ENCODE measurements at places on chromosomes 3 and 15.

DNA sequence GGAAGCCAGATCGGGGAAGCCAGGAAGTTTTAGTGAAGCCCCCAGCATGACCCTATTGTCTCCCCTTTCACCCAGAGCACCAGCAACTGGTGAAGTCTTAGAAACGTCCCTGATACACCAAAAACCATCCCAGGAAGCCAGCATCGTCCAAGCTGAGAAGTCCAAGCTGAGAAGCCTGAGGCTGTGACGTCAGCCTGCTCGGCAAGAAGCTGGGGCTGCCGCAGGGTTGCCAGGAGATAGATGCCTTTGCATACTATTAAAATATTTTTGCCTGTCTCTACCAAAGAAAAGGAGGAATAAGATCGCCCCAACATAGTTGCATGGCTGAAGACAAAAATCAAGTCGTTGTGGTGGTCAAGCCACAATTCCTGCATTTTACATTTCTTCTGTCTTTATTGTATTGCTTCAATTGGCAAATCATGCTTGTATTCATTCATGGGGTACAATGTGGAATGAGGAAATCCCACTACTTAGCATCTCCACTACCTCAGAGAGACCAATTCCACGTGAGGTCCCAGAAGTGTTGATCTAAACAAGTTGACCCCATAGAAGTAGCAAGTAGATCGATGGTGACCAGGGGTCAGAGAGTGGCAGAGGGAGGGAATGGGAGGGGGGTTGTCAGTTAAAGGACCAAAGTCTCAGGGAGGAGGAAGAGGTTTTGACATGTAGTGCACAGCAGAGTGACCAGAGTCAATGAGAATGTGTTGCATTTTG, 19.6 kb upstream of the EMC3 start:
- DNase-seq, result no peak

GRCh38 chr3:127549826-127550467, 40.6 kb downstream of the TPRA1 start:
- no peak for DNase-seq

DNA sequence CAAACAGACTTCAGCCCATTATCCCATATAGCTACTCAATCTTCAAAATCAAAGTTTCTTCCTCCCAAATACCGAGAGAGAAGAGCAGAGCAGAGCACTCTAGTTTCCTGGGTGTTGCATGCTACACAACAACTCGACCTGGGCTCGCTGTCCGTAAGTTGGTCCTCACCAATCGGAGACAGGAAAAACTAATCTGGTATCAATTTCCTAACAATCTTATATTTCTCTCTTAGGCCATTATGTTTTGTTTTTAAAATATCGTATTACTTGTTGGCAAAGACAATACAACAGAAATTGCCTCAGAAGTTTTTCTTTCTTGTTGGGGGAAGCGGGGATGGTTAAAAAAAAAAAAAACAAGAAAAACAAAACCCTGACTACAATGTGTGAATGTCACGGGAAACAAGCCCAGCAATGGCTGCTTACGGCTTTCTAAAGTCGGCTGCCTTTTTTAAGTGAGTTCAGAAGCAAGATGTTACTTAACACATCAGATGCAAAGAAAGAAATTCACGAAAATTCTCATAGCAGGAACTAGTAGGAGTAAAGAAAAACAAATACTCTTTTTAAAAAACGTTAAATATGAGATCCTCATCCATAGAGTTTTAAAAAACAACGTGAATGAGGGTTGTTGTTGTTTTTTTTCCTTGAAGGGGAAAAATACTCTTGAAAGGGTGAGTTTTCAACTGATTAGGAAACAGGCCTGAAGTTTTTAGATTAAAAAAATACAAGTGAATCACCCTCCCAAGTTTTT, 1.9 kb downstream of the VGLL4 start:
- DNase-seq, result no peak

DNA sequence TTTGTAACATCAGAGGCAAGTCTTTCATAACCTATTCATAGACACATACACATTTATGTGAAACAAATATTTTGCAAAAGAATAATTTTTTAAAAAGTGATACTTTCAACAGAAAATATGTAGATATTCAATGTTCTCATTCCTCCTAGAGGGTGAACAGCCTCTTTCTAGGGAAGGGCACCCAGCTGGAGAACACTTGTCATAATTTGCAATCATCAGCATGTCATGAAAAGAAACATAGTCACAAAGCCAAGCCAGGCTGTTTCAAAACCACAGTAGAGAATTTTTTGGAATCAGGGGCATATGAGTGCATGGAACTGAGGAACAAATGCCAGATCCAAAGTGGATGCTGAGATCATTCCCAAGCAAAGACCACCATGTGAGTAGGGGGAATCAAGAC, 406.9 kb upstream of the ADAMTS9 start:
- no peak for DNase-seq

GRCh38 chr3:14691719-14692118, 16.8 kb downstream of the C3orf20 start:
- no peak for DNase-seq

- no peak for DNase-seq
Measured at GRCh38 chr3:49745986-49746385, 22.2 kb upstream of the GMPPB start.

DNA sequence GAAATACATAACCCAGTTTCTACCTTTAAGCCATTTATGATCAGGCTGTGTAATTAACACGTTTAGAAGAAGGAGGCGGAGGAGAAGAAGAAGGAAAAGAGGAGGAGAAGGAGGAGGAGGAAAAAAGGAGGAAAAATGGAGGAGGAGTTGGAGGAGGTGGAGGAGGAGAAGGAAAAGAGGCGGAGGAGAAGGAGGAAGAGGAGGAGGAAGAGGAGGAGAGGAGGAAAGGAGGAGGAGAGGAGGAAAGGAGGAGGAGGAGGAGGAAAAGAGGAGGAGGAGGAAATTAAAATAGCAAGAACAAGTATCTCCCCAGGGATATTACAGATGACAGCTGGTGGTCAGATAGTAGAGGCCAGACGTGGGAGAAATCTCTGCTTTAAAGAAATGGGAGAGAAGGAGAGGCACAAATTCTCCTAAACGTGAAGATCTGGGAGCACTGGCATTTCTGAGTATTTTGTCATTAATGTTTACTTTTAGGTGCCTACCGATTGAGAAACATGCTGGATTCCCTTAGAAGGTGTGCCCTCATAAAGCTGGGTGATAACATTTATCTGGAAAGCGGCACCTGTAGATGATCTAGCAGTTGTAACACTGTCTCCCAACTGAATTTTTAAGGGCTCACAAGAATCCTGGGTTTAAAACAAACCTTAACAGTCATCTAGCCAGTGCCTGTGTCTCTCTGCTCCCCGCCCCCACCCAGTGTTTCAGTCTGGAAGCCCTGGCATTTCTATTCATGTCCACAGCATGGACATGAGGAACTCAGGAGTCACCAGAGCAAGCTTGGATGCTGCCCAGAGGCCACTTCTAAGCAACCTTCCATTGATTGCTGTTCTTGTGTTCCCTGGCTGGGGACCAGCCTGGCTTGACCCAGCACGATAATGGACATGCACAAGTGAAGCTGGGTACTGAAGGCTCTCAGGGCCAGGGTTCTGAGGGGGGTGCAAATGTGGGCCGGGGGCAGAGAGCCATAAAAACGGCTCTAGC, 75.2 kb downstream of the CHRNA7 start:
- no peak for DNase-seq

GRCh38 chr3:150367757-150368156, 40.3 kb upstream of the TSC22D2 start:
- DNase-seq, result no peak

GRCh38 chr3:27025718-27026117, 343.5 kb downstream of the NEK10 start:
- DNase-seq, result peak; percentile 47

DNA sequence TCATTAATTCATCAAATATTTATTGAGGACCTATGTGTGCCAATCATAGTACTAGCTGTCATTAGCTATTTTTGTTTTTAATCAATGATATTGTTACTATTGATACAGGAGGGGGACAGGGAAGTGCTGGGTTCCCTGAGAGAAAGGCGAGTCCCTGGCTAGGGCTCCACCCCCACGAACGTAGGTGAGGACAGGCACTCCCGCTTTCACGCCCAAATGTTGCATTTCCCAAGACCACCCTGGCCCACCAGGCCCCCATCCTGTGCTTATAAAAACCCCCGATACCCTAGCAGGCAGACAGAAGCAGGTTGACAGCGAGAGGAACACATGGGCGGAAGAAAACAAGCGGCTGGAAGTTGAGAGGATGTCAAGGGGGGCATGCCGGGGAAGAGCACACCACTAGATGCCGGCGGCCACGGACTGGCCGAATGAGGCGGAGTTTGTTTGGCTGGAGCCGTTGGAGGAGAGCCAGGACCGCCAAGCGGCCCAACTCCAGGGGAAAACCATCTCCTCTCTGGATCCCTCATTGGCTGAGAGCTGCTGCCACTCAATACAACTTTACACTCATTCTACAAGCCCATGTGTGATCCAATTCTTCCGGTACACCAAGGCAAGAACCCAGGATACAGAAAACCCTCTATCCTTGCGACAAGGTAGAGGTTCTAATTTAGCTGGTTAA, 798.7 kb upstream of the SEMA6D start:
- no peak for DNase-seq

GRCh38 chr3:187747506-187747905, 2.2 kb upstream of the BCL6 start:
- no peak for DNase-seq

- DNase-seq, result no peak
Measured at GRCh38 chr3:173301647-173302046, 95.9 kb upstream of the NLGN1 start.

DNA sequence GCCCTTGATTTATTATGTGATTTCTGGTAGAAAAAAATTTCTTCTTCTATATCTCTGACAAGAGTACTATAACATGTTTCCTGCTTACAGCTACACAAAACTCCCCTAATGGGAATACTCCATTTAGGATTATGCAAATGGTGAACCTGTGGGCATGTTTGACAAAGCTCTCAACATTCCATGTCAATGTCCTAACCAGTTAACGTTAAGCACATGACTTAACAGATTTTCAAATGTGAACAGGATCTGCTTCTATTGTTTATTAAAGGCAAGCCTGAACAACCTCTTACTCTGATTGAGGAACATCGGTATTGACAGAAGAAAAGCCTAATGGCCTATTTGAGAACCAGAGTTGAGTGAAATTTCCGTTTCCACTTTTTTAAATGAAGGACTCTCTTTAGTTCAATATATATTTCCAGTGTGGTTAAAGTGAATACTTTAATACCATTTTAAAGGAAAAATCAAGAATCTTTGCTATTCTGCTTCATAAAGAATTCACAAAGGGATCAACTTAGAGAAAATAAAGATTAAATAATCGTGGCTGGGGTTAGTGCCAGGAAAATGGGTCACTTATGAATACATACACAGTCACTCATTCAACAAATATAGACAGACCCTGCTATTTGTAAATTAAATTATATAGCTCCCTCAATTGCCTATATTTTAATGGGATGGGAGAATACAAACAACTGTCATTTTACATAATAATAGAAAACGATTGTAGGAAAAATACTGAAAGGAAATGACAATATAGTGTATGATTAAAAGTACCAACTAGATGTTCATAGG, 300.3 kb upstream of the CBLB start:
- no peak for DNase-seq

- no peak for DNase-seq
Measured at GRCh38 chr3:118683636-118684035, 351.0 kb downstream of the IGSF11 start.

- DNase-seq, result no peak
Measured at GRCh38 chr15:88894819-88895767, at the start of gene HAPLN3. Gene HAPLN3 (minus strand): TSS chr15:88895544. CDS start chr15:88887298, 8,246 bp downstream.

DNA sequence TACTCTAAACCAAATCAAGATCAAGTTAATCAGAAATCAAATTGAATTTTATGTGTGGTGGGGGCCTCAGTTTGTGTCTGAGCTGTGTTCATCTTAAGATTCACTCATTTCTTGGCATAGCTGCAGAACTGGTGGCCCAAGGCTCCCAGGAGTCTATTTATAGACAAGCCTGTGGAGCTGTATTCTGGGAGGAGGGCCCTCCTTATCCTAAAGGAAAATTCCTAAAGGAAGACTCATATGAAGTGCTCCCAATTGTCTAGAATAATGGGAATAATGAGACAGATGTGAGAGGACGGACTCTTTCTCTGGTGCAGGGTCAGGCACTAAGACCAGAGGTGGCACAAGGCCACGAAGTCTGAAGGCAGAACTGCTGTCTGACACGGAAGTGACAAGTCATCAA, 38.9 kb downstream of the C3orf85 start:
- DNase-seq, result no peak

- no peak for DNase-seq
Measured at GRCh38 chr15:98433856-98434255, 214.5 kb upstream of the IGF1R start.

GRCh38 chr15:98838387-98839259, 169.0 kb downstream of the PGPEP1L start:
- no peak for DNase-seq

DNA sequence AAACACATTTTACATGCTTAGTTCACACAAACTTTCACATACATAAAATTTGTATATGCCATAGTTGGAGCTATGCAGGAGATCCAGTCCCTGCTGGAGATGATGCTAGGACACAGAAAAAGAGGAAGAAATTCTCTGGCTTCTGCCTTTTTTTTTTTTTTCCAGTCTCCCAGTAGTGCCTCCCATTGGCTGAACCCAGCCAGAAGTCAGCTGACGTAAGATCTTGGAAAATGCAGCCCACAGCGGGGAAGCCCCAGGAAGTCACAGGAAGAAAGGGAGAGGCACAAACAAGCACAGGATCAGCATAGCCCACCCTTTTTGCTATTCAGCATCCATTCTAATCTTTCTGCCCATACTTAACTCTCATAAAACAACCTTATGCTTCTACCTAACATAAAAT, 38.5 kb downstream of the SCN11A start:
- peak; percentile 17 for DNase-seq

DNA sequence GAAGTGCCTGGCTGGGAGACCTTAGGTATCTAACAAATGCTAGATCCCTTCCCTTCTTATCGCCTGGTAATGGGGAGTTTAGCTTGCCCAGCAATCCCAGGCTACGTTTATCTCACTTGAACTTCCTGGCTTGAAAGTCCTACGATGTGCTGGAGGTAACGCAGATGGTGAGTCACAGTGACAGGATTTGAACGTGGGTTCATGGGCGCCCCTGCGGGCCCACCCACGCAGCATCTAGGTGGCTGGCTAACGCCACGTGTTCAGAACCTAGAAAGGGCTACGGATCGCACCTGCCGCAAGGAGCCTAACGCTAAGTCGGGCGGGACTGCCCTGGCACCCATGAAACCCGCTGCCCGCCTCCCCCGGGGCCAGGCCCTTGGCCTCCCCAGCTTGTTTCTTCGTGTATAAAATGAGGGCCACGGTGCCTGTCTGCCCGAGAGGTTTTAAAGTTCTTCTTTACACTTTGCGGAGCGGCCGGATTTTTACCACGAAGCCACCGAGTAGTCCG, 600 bp upstream of the USP3 start:
- peak; percentile 59 for DNase-seq

- no peak for DNase-seq
Measured at GRCh38 chr3:39207361-39208186, 15.2 kb upstream of the XIRP1 start.

DNA sequence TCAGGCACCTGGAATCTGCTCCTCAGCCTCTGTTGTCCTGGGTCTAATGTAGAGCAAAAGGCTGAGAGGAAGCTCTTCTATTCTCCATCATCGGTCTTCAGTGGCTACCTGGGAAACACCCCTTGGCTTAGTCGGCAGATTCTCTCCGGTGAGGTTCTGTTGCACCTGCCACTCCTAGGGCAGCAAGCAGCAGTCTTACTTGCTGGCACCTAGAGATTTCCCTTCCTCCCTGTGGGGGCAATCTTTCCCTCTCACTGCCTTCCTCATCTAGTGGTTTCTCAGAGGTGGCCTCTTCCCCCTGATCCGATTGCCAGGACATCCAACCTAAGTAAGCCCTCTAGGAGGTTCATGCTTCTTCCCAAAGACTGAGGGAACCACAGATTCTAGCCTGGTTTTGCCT, 60.8 kb downstream of the PLS1 start:
- no peak for DNase-seq

GRCh38 chr15:61483599-61483998, 254.5 kb upstream of the RORA start:
- DNase-seq, result no peak
